Progenitor cell of endocrine pancreas (in vitro differentiated cells): ENCODE measurements at places on chromosomes 5 and 9. TPM values are rescaled to one million over a fixed set of nuclear protein-coding genes. Genes with fewer than 3 reads are reported as not detected.

Gene TMOD1
- 10.1 and 10.6 TPM in 2 replicates for total RNA-seq

Gene KIF27
- total RNA-seq: 22.5 and 24.6 TPM in 2 replicates

Gene FST
- 1.7 and 2.3 TPM in 2 replicates for total RNA-seq

Gene PCDHB15
- total RNA-seq: 8.3 and 9.5 TPM in 2 replicates

Gene PAX5
- total RNA-seq: not detected in 2 replicates

Gene CATSPER3
- total RNA-seq: 1.3 and 1.4 TPM in 2 replicates

Gene PRDM9
- total RNA-seq: not detected in 2 replicates

Gene KCNT1
- total RNA-seq: 0.16 TPM in 1 of 2 replicates, not detected in the other
